ENCODE measurements at places on chromosomes 12 and 14. TPM values are rescaled to one million over a fixed set of nuclear protein-coding genes. Genes with fewer than 3 reads are reported as not detected.

DNA sequence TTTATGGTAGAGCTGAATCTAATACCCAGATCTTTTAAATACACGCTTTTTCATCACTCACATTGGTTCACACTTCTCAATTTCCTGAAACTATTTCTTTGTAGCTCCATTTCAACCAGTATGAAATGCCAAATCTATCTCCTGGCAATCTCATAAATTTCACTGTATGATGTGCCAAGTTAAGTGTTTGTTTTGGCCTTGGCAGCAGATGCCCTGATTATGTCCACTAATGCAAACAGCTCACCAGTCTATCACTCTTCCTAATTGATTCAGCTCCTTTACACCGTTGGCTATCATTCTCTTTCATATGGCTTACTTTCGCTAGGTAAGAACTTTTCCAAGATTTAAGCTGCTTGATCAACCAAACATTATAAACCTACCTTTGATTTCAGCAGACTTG lies 58.6 kb downstream of the ZFC3H1 start:
- peaks cover 5% of the 10 kb centered on the region for H3K36me3 ChIP-seq
- no peak overlapping the region for H3K27ac ChIP-seq
- no peak for DNase-seq
- H3K27me3 ChIP-seq = no peaks in the 10 kb centered on the region

- H3K4me1 ChIP-seq = no peaks in the 10 kb centered on the region
- peaks cover 12% of the 10 kb centered on the region for H3K36me3 ChIP-seq
- no peak overlapping the region for H3K4me3 ChIP-seq
Observed at GRCh38 chr12:49489720-49490119, 49.1 kb upstream of the KCNH3 start.

DNA sequence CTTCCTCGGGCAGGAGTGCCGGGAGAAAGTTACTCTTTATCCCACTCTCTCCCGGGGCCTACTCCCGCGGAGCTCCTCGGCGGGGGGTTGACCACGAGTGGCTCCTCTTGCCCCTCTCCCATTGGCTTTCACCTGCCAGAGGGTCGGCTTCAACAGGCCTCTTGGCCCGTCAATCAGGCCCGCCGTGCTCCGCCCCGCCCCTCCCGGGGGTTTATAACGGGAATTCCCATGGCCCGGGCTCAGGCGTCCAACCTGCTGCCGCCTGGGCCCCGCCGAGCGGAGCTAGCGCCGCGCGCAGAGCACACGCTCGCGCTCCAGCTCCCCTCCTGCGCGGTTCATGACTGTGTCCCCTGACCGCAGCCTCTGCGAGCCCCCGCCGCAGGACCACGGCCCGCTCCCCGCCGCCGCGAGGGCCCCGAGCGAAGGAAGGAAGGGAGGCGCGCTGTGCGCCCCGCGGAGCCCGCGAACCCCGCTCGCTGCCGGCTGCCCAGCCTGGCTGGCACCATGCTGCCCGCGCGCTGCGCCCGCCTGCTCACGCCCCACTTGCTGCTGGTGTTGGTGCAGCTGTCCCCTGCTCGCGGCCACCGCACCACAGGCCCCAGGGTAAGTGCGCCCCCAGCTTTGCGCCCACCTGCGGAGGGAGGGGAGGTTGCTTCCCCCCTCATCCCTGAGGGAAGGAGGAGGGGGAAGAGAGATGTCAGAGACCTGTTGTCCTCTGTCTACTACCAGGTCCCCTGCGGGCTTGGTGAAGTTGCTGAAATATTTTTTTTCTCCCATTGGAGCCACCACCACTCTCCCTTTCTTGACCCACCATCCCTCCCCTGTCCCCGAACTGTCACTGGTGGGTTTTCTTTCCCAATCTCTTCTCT lies at the start of gene SMOC1:
TSS of gene SMOC1 (plus strand) at position 242 of the 869 bp plus-strand sequence. CDS start at position 505, 263 bp downstream.
- H3K4me1 ChIP-seq = peaks cover 16% of the 10 kb centered on the region
- H3K36me3 ChIP-seq = no peaks in the 10 kb centered on the region
- peaks cover 11% of the 10 kb centered on the region for H3K27me3 ChIP-seq
- peak; percentile 52 for DNase-seq
- H3K27ac ChIP-seq = peak within 1 kb of the TSS; percentile 61

GRCh38 chr12:29528161-29528560 lies 30.7 kb upstream of the OVCH1 start:
- DNase-seq = peak; percentile 77
- H3K36me3 ChIP-seq = no peaks in the 10 kb centered on the region
- H3K4me1 ChIP-seq = no peaks in the 10 kb centered on the region
- no peak overlapping the region for H3K4me3 ChIP-seq
- H3K27me3 ChIP-seq = no peaks in the 10 kb centered on the region

DNA sequence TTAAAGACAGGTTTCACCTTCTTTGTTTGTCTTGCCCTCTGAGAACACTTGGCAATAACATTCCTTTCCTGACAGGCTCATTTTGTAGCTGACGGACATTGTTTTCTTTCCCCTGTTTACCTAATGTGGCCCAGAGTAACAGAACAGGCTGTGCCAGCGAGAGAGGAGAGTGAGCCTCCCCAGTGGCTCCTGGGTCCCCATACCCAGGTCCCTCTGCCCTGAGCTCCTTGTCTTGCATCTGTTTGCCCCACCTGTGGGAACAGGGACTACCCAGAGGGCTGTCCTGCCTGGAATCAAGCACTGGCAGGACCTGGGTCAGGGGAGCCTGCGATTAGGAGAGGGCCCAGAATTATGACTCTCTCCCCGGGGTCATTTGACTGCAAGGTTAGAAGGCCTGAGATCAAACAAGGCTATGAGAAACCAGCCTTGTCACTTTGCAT lies 222.9 kb downstream of the ZFP36L1 start:
- peak overlapping the region; percentile 84 for H3K27ac ChIP-seq
- peaks cover 30% of the 10 kb centered on the region for H3K4me1 ChIP-seq
- no peaks in the 10 kb centered on the region for H3K27me3 ChIP-seq
- no peak overlapping the region for H3K4me3 ChIP-seq

DNA sequence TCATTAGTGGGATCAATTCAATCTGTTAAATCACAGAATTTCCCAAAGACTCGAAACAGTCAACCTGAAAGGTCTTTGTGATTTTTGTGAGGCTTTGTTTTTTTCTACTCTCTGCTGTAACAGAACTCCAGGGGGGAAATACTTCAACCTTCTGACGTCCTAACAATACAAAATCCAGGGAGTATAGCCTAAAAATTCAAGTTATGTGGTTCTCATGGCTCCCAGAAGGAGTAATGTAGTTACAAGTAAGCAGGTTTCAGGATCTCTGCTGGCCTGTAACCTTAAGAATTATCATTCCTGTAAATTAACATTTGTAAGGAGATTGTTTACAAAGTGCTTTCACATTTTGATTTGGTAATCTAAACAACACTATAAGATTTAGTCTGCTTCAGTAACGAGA lies 39.9 kb downstream of the VEZT start:
- DNase-seq = no peak
- no peaks in the 10 kb centered on the region for H3K4me1 ChIP-seq
- peaks cover 19% of the 10 kb centered on the region for H3K36me3 ChIP-seq
- H3K27ac ChIP-seq = no peak overlapping the region
- no peaks in the 10 kb centered on the region for H3K27me3 ChIP-seq

- no peaks in the 10 kb centered on the region for H3K27me3 ChIP-seq
- H3K36me3 ChIP-seq = no peaks in the 10 kb centered on the region
- H3K4me3 ChIP-seq = no peak overlapping the region
- H3K4me1 ChIP-seq = no peaks in the 10 kb centered on the region
Observed at GRCh38 chr12:77995436-77996167, 164.9 kb downstream of the NAV3 start.

- DNase-seq = peak; percentile 58
- peak overlapping the region; percentile 59 for H3K4me3 ChIP-seq
- peaks cover 6% of the 10 kb centered on the region for H3K36me3 ChIP-seq
- no peak overlapping the region for H3K27ac ChIP-seq
Observed at GRCh38 chr14:104650057-104650980, 39.1 kb upstream of the INF2 start.

GRCh38 chr14:63962906-63963305 lies 110.1 kb downstream of the SYNE2 start:
- no peak overlapping the region for H3K4me3 ChIP-seq
- H3K27me3 ChIP-seq = no peaks in the 10 kb centered on the region
- no peak overlapping the region for H3K27ac ChIP-seq
- H3K4me1 ChIP-seq = no peaks in the 10 kb centered on the region
- peak; percentile 17 for DNase-seq

- no peaks in the 10 kb centered on the region for H3K27me3 ChIP-seq
- no peak for DNase-seq
- no peaks in the 10 kb centered on the region for H3K4me1 ChIP-seq
- no peak overlapping the region for H3K4me3 ChIP-seq
Observed at GRCh38 chr12:110776410-110776809, 33.7 kb upstream of the PPP1CC start.

GRCh38 chr12:111337371-111337770 lies 31.5 kb downstream of the PHETA1 start:
- no peaks in the 10 kb centered on the region for H3K27me3 ChIP-seq
- no peak overlapping the region for H3K4me3 ChIP-seq
- H3K27ac ChIP-seq = no peak overlapping the region

- H3K27me3 ChIP-seq = no peaks in the 10 kb centered on the region
- peak; percentile 56 for DNase-seq
- H3K27ac ChIP-seq = peak overlapping the region; percentile 22
- no peak overlapping the region for H3K4me3 ChIP-seq
- peaks cover 9% of the 10 kb centered on the region for H3K4me1 ChIP-seq
Observed at GRCh38 chr12:93990832-93991803, 157.3 kb upstream of the PLXNC1 start.

- DNase-seq = no peak
- no peak overlapping the region for H3K4me3 ChIP-seq
- no peaks in the 10 kb centered on the region for H3K4me1 ChIP-seq
Observed at GRCh38 chr14:65164068-65164824, 61.9 kb upstream of the MAX start.

DNA sequence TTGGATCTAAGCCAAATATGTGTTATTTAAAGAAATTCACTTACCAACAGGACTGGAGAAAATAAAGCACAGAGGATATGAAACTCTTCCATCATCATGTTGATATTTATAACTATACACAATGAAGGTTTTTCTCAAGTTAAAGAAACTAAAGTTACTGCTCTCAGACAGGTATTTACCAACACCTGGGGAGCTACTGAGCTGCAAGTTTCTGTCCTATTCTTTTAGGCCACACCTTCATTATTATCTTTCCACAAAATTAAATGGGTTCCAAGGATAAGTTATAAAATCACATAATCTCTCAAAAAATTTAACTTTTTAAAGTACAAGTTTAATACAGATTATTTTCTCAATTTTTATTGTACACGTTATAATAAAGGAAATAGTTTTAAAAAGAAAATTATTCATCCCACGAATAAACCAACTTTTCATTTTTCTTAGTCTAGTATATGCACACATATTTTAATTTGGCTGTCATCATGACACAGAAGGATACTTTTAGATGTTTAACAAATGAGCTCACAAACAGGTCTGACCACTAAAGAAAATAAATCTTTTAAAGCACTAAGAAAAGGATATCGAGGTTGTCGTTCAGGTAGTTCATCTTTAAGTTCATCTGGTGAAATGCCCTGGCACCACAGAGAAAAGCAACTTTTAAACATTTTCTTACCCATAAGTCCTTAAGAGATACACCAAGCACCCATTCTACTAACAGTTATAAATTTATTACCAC lies 7.8 kb downstream of the GMFB start:
- H3K4me1 ChIP-seq = no peaks in the 10 kb centered on the region
- no peak overlapping the region for H3K27ac ChIP-seq
- DNase-seq = no peak
- no peak overlapping the region for H3K4me3 ChIP-seq
- no peaks in the 10 kb centered on the region for H3K36me3 ChIP-seq

DNA sequence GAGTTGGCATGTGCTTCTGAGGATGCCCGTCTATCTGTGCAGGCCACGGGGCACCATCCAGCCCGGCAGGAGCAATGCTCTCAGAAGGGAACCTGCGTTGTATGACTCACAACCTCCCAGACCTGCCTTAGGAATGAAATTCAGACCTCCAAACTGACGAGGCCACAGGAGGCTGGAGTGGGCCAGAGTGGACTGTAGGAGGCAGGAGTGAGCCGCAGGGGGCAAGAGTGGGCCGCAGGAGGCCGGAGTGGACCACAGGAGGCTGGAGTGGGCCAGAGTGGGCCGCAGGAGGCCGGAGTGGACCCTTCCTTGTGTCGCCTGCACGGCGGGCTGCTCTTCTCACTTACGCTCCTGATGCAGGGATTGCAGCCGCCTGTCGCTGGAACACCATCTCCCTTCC lies 11.1 kb upstream of the FBRSL1 start:
- H3K36me3 ChIP-seq = no peaks in the 10 kb centered on the region
- H3K4me3 ChIP-seq = no peak overlapping the region
- H3K27me3 ChIP-seq = no peaks in the 10 kb centered on the region
- no peaks in the 10 kb centered on the region for H3K4me1 ChIP-seq
- H3K27ac ChIP-seq = no peak overlapping the region

- peak overlapping the region; percentile 81 for H3K27ac ChIP-seq
- H3K4me1 ChIP-seq = peaks cover 55% of the 10 kb centered on the region
- H3K36me3 ChIP-seq = peaks cover 15% of the 10 kb centered on the region
- no peak for DNase-seq
- H3K27me3 ChIP-seq = no peaks in the 10 kb centered on the region
Observed at GRCh38 chr14:75430526-75430925, 2.7 kb downstream of the JDP2 start.

DNA sequence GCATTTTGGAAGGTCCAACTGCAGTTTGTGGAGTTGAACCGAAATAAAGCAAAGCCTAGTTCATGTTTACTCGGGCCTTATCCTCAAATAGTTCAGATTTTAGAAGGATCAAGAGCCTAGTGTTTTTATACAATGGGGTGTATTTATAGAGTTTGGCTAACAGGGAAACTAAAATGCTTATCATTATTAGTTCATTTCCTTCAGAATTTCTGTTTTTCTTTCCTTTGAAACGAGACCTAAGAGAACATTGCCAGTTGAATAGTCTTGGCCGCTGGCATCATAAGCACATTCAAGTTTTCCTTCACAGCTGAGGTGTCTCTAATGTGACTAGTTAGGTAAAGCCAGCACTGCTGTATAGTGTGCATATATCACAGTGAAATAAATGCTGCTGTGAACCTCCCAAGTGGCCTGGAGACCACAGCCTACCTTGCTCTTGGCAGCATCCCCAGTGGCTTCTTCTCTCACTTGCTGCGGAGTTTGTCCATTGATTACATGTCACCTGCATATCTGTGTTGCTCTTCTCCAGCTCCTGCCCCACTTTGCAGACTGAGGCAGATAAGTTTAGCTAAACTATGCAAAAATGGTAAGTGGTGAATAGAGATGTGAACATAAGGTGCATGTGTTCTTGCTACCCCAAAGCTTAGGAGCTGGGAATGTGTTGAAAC lies 88.8 kb downstream of the ANO6 start:
- DNase-seq = no peak
- no peaks in the 10 kb centered on the region for H3K27me3 ChIP-seq
- no peak overlapping the region for H3K4me3 ChIP-seq
- no peak overlapping the region for H3K27ac ChIP-seq
- H3K36me3 ChIP-seq = no peaks in the 10 kb centered on the region
- no peaks in the 10 kb centered on the region for H3K4me1 ChIP-seq

Gene CERS5
- polyA plus RNA-seq = 108 TPM

Gene SYCP3
- 2.1 TPM for polyA plus RNA-seq

Gene TRPV4
- polyA plus RNA-seq = 1.0 TPM

Gene FAM222A
- 25.0 TPM for polyA plus RNA-seq

Gene PARP2
- 66.2 TPM for polyA plus RNA-seq

Gene GLI1
- polyA plus RNA-seq = 9.2 TPM

Gene TAMALIN
- polyA plus RNA-seq = 12.8 TPM

Gene KRT71
- 0.35 TPM for polyA plus RNA-seq

Gene GLIPR1L1
- polyA plus RNA-seq = 1.1 TPM

Gene DPY19L2
- 55.5 TPM for polyA plus RNA-seq

Gene TPH2
- polyA plus RNA-seq = 0.48 TPM

Gene CCDC198
- 6.7 TPM for polyA plus RNA-seq

Gene ACSM4
- polyA plus RNA-seq = not detected

Gene AQP6
- 9.2 TPM for polyA plus RNA-seq

Gene CLBA1
- polyA plus RNA-seq = 23.8 TPM

Data from spinal cord (tissue), 10 donors.